ENCODE measurements at places on chromosomes 7 and 10. TPM values are rescaled to one million over a fixed set of nuclear protein-coding genes. Genes with fewer than 3 reads are reported as not detected.

The CASD1 gene
- total RNA-seq: 12.2 TPM

The MYL10 gene
- not detected for total RNA-seq

The GPC2 gene
- total RNA-seq: 0.92 TPM

The CALHM1 gene
- total RNA-seq: not detected

The SORBS1 gene
- 0.47 TPM for total RNA-seq

The IQUB gene
- total RNA-seq: 0.05 TPM

The NEURL1 gene
- 0.20 TPM for total RNA-seq

The MASTL gene
- total RNA-seq: 19.7 TPM

The LRMDA gene
- total RNA-seq: 4.3 TPM

The NACAD gene
- 0.22 TPM for total RNA-seq

The KIAA1217 gene
- total RNA-seq: 2.1 TPM

The PTF1A gene
- not detected for total RNA-seq

The SPDYE2 gene
- total RNA-seq: not detected

The ADGRA1 gene
- total RNA-seq: 0.09 TPM

The WAC gene
- total RNA-seq: 73.1 TPM

The TRPV5 gene
- not detected for total RNA-seq

The CPN1 gene
- total RNA-seq: 0.24 TPM

The MET gene
- 102 TPM for total RNA-seq

The MYPN gene
- total RNA-seq: 3.2 TPM

The KLHDC10 gene
- total RNA-seq: 13.9 TPM

The PSMG3 gene
- 118 TPM for total RNA-seq

The GNAT3 gene
- total RNA-seq: not detected

The NRP1 gene
- total RNA-seq: 85.0 TPM

The AFAP1L2 gene
- 22.9 TPM for total RNA-seq

The PON3 gene
- 38.2 TPM for total RNA-seq

The GIMAP2 gene
- not detected for total RNA-seq

The COL17A1 gene
- 2.7 TPM for total RNA-seq

The GRM3 gene
- total RNA-seq: not detected

The ZCCHC24 gene
- 4.6 TPM for total RNA-seq

The RPEL1 gene
- 0.07 TPM for total RNA-seq

The SPDYE1 gene
- not detected for total RNA-seq

The ARHGEF5 gene
- total RNA-seq: 2.2 TPM

The ASB15 gene
- total RNA-seq: not detected

The OIT3 gene
- 0.05 TPM for total RNA-seq

The COA1 gene
- total RNA-seq: 87.3 TPM
